ENCODE measurements at places on chromosomes 16 and 17. TPM values are rescaled to one million over a fixed set of nuclear protein-coding genes. Genes with fewer than 3 reads are reported as not detected.
A peak's percentile ranks its signal among the peaks of the same experiment; 100 is the strongest.

- no peak for DNase-seq
Observed at GRCh38 chr17:20281860-20282259, 185.5 kb downstream of the LGALS9B start.

- no peak for DNase-seq
Observed at GRCh38 chr17:80456465-80457235, 19.8 kb downstream of the NPTX1 start.

GRCh38 chr17:13292291-13292690 lies 274.5 kb upstream of the ELAC2 start:
- DNase-seq = no peak

DNA sequence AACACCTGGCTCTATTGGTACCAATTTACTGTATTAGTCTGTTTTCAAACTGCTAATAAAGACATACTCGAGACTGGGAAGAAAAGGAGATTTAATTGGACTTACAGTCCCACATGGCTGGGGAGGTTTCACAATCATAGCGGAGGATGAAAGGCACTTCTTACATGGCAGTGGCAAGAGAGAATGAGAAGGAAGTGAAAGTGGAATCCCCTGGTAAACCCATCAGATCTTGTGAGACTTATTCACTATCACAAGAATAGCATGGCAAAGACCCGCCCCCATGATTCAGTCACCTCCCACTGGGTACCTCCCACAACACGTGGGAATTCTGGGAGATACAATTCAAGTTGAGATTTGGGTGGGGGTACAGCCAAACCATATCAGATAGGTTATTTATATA lies 22.6 kb upstream of the GOSR1 start:
- DNase-seq = no peak

- DNase-seq = peak; percentile 64
Observed at GRCh38 chr17:5126719-5127488, 11.1 kb downstream of the USP6 start.

- DNase-seq = no peak
Observed at GRCh38 chr16:586645-587590, 2.9 kb upstream of the RAB40C start.

- DNase-seq = no peak
Observed at GRCh38 chr16:77794586-77794985, 6.2 kb downstream of the VAT1L start.

DNA sequence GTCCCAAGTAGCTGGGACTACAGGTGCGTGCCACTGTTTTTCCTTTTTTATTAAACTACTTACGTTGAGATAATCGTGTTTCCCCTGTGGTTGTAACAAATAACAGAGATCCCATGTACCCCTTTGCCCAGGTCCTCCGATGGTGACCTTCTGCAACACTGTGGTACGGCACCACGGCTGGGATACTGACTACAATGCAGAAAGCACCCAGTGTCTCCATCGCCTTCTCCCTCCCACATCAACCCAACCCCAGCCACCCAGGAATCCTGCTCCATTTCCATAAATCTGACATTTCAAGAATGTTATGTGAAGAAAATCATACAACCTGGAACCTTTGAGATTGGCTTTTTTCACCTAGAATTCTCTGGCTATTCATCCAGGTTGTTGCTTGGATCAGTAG lies 22.1 kb downstream of the MPRIP start:
- DNase-seq = no peak

- DNase-seq = no peak
Observed at GRCh38 chr16:50040710-50041109, 15.7 kb downstream of the CNEP1R1 start.

- no peak for DNase-seq
Observed at GRCh38 chr16:83994087-83994486, 26.0 kb downstream of the NECAB2 start.

DNA sequence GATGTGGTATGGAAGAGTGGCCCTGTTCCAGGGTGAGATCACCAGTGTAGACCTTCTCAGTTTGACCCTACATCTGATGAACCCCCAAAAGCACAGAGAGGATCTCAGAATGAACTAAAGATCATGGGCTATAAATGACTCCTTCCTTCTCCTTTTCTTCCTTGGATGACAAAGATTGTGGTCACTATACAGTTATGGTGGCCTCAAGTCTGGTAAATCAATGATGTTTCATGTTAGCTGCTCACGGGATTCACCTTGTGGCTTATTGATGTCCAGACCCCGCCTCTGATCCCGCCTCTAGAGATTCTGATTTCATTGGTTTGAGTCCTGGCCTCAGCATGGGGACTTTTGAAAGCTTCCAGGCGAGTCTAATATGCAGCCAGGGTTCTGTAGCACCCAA lies 112.2 kb downstream of the PITPNC1 start:
- DNase-seq = no peak

GRCh38 chr16:72426386-72426785 lies 254.4 kb upstream of the PMFBP1 start:
- DNase-seq = no peak

GRCh38 chr17:56779898-56780777 lies 53.6 kb downstream of the C17orf67 start:
- peak; percentile 93 for DNase-seq

GRCh38 chr16:20904507-20905081 lies 4.0 kb downstream of the LYRM1 start:
- no peak for DNase-seq

DNA sequence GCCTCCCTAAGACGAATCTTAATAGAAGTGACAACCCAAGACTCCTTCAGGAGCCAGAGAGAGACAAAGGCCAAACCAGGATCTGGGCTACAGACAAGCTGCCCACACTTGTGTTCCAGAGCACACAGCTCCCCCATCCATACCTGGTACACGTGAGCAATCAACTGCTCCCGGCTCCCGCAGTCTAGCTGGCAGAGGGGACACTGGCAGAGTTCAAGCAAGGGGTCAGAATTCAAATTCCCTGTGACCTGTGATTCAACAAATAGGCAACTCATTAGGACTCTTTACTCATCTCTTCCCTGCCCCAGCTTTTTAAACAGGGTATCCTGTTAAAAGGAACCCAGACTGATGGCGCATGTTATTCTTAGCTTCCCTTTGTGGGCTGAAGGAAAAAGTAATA lies 18.2 kb downstream of the ATXN1L start:
- DNase-seq = no peak

GRCh38 chr17:64657610-64658125 lies 4.4 kb downstream of the SMURF2 start:
- no peak for DNase-seq

DNA sequence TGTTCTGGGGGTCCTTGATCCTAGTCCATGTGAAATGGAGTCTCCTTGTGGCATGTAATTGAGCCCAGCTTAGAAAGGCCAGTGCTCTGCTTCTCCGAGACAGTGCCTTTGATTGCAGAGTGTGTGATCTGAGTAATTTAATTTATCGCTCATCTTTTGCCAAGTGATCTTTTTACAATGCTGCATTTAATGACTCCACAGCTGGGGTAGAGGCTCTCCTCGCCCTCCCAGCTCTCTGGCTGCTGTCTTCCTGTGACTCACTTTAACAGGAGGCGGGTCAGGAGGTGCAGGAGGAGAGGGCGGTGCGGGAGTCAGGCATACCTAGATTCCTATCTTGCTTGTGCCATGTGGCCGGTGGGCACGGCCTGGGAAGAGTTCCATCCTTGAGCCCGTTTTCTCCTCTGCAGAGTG lies 113.4 kb upstream of the FOXF1 start:
- DNase-seq = no peak

- no peak for DNase-seq
Observed at GRCh38 chr16:54462771-54463170, 176.2 kb upstream of the IRX3 start.

DNA sequence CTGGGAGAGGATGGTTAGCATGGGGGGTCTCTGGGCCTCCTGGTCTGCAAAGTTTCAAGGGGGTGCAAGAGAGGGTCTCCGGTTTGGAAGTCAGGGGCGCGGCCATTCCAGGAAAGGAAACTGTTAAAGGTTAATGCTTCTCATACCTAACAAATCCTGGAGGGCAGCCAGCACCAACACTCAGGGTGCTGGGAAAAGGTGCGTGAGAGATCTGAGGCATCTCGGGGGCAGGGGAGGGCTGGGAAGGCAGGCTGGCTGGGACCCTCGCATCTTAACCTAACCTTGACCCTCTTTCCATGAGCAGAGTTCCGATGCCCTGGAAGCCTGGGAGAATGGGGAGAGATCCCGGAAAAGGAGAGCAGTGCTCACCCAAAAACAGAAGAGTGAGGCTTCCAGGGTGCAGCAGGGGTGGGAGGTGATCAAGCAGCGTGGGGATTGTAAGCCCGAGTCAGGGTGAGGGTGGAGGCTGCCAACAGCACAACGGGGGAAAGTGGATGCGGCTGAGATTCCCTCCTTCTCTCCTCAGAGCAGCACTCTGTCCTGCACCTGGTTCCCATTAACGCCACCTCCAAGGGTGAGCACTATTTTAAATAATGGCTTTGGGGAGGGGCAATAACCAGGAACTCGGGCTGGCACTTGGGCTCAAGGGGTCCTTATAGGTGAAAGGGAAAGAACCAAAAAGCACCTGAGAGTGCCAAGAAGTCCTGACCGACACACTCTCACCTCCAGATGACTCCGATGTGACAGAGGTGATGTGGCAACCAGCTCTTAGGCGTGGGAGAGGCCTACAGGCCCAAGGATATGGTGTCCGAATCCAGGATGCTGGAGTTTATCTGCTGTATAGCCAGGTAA lies 996 bp downstream of the TNFSF13 start:
- no peak for DNase-seq

DNA sequence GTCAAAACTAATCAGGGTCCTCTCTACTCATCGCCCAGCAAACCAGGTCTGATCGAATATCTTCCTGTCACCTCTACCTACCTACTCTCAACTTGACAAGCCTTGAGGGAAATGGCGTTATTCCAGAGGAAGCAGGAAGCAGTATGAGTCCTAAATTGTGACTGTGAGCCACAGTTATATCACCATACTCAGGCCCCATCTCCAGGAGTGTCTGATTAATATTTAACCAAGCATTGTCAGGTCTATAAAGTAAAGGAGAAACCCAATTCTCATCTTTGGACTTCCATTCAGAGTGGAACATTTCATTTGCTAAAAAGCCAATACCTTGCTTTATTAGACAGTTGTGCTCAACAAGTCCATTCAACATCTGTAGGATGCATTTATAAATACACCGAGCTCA lies 17.8 kb upstream of the CLEC3A start:
- no peak for DNase-seq

- no peak for DNase-seq
Observed at GRCh38 chr17:29114141-29114540, 66.1 kb downstream of the MYO18A start.

- no peak for DNase-seq
Observed at GRCh38 chr17:39666601-39667261, 1.5 kb upstream of the PNMT start.

- DNase-seq = no peak
Observed at GRCh38 chr17:1089915-1090314, 89.9 kb downstream of the ABR start.

DNA sequence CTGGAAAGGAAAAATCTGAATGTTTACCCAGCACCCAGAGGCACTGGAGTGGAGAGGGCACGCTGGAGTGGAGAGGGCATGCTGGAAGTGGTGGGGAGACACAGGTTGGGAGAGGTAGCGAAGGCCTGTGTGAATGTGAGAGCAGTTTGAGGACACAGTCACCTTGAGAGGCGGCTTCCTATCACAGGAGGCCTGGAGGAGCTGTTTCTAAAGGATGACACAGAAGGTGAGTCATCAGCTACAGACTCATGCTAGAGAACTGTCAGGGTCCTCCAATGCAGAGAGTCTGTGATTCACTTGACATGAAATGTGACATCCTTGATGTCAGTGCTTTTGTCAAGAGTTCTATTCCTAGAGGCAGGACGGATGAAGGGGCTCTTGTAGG lies 13.8 kb downstream of the CTRL start:
- no peak for DNase-seq

DNA sequence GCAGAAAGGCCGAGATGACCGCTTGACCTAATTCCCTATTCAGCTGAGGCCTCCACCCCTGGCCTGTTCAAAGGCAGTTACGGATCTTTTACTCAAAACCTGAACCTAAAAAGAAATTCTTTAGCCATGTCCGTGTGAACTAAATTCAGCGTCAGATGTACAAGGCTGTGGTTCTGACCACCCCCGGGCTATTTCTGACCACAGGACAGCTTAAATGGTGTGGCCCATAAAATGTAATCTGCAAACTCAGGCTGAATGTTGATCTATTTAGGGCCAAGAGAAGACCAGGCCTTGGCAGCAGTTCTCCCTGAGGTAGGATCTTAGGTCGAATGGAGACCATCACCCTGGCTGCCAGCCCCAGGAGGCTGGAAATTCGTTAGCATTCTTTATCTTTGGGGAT lies 485.5 kb downstream of the WWOX start:
- no peak for DNase-seq

DNA sequence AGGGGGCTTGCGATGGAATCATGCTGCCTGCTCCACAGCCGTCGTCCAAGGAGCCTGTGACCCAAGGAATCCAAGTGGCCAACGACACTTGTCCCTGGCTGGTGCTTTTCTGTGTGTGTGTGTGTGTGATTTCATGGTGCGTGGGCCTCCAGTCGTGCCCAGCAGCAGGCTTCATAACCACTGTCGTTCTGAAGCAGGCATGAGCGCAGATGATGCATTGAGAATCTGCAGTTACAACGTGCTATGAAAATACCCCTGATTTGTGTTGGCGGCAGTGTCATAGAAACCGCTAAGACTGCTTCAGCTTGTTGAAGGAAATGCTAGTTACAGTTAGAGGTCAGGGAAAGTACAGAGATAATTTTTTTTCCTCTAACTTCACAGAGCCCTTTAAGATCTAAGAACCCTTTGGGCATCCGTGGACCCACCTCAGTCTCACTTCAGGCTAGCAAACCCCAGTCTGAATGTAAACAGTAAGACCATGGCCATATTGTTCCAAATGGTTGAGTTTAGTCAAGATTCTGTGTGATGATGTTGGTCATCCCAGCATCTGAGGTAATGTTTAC lies 15.6 kb downstream of the C16orf90 start:
- no peak for DNase-seq

DNA sequence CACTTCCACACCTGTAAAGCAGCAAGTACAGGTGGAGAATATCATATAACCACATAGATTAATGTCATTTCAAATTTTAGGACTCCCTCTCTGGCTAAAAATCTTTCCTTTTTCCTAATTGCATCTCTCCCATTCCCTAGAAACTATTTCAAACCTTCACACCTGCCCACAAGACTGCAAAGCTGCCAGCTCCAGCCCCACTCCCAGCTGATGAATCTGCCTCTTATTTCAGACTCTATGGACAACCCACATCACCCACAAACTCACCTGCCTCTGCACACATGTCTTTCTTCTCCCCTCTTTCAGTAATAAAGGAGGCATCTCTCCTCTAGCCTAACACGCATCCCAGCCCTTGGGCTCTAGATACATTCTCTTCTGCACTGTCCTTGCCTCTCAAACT lies 315.1 kb downstream of the GRIN2A start:
- peak; percentile 10 for DNase-seq

- no peak for DNase-seq
Observed at GRCh38 chr17:5678171-5678570, 93.9 kb upstream of the NLRP1 start.

GRCh38 chr16:57984443-57985203 lies 13.7 kb upstream of the CNGB1 start:
- peak; percentile 93 for DNase-seq

GRCh38 chr16:1530349-1530882 lies 3.0 kb upstream of the TMEM204 start:
- no peak for DNase-seq

Gene SOCS1
- 6.0 TPM for total RNA-seq

Gene MYH3
- 2.0 TPM for total RNA-seq

Gene SLC7A5
- total RNA-seq = 3.3 TPM

Gene CCR7
- not detected for total RNA-seq

Gene EVI2A
- 2.5 TPM for total RNA-seq

Gene RAMP2
- total RNA-seq = 19.5 TPM

Gene DRC3
- total RNA-seq = 0.99 TPM

Gene FOXJ1
- not detected for total RNA-seq

Gene ADAD2
- total RNA-seq = not detected

Gene SLC12A4
- 85.9 TPM for total RNA-seq

Gene TMEM114
- not detected for total RNA-seq

Gene DNAH17
- total RNA-seq = not detected

Data from esophagus muscularis mucosa (tissue), 4 donors.